Omental fat pad (tissue), 4 donors: ENCODE measurements at places on chromosomes 7 and 10.

DNA sequence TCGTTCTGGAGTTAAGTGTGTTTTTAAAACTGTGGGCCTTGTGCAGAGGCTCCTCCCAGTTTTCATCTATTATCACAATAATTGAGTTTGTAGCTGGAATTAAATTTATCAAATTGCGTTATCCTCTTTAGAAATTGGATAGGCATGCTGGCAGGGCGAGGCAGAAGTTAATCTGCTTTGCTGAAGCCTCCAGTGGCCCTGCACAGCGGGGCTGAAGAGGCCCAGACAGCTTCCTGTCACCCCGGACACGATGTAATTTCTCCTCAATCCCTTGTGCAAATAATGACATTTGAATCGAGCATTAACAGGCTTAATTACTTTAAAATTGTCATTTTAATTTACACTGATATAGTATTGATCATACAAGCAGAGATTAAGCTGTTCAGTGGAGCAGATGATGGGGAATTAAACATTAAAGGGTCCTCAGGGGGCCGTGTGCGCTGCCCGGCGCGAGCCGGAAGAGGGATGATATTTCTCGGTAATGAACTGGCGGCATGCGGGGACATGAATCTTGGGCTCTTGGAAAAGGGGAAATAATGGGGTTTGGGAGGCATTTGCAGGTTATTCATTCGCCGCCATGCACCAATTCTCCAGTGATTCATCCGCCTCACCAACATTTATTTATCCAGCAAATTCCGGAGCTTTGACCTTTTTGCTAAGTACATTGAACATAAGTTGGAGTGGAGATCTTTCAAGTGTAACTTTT is 118.5 kb downstream of the NKX6-2 start:
- no peak for DNase-seq

GRCh38 chr7:69749372-69749979 is 151.2 kb downstream of the AUTS2 start:
- no peak for DNase-seq

GRCh38 chr10:133042061-133042460 is 45.7 kb upstream of the ADGRA1 start:
- DNase-seq: no peak

DNA sequence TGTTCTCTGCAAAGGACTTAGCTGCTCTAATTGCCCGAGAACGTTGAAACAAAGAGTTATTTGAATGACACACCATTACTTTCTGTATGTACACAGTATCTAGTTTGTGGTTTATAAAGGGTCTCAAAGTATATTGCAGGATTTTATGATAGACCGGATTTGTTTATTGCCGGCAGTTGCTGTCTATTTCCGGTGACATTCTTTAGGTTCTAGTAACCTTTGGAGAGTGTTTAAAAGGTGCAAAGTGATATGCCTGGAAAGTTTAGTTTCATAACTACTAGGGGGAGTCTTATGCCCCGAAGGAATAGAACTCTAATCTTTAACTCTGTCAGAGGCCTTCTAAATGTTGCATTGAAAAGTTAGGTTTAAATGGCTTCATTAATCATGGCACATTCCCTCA is 63.8 kb downstream of the PAPSS2 start:
- no peak for DNase-seq

DNA sequence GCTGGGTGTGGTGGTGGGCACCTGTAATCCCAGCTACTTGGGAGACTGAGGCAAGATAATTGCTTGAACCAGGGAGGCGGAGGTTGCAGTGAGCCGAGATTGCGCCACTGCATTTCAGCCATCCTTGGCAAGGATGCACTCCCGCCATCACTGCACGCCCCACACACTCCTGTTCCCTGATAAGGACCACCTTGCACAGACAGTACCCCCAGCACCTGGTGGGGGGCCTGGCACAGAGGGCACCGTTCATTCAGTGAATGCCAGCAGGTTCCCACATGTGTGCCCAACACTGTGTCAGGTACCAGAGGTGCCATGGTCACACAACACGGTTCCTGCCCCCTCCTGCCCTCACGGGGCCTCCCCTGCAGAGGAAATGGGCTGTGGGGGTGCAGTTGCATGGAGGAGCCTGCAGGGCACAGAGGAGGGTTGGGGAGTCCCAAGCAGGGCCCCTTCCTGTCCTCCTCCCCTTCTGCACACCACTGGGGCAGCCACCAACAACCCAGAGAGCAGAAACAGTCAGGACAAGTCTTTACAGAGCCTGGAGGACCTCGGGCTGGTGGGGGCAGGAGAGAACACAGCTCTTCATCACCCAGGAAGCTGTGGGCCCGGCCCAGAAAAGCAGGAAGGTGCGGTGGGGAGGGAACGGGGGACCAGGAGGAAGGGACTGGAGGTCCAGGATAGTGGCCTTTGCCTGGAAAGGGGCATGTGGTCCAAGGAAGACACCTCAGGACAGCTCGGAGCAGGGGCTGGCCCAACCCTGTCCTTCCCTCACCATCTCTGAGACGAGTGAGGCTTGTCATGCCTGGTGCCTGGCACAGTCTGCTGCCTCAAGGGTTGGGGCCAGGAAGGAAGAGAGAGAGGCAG is 7.1 kb downstream of the CRYGN start:
- no peak for DNase-seq

- DNase-seq: no peak
Observed at GRCh38 chr7:149050941-149051340, 22.6 kb upstream of the PDIA4 start.

- no peak for DNase-seq
Observed at GRCh38 chr7:135193615-135194081, 17.7 kb downstream of the WDR91 start.

- no peak for DNase-seq
Observed at GRCh38 chr10:107072786-107073185, 91.7 kb downstream of the SORCS1 start.

- DNase-seq: no peak
Observed at GRCh38 chr10:93503075-93503474, 6.7 kb downstream of the CEP55 start.
